Stimulated activated CD8-positive, alpha-beta memory T cell treated with anti-CD3 and anti-CD28 coated beads, Interleukin-2, amount 100 ng/mL, for 1 hour (primary cell): ENCODE measurements at places on chromosomes 4 and X.

- no peak for DNase-seq
These were observed 206.7 kb upstream of the LEF1 start for GRCh38 chr4:108375434-108375833.

- no peak for DNase-seq
These were observed 40.3 kb downstream of the PDGFC start for GRCh38 chr4:156931267-156931666.

DNA sequence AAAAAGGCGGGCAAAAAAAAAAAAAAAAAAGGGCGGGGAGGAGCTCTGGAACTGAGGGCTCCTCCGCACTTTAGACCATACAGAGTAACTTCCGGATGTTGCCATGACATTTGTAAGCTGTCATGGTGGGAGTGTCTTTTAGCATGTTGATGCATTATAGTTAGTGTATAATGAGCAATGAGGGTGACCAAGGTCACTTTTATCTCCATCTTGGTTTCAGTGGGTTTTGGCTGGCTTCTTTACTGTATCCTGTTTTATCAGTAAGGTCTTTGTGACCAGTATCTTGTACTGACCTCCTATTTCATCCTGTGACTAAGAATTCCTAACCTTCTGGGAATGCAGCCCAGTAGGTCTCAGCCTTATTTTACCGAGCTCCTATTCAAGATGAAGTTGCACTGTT is 193.4 kb downstream of the UGT8 start:
- DNase-seq, result no peak

GRCh38 chrX:110066488-110067225 is 63.7 kb downstream of the TMEM164 start:
- no peak for DNase-seq

- DNase-seq, result no peak
These were observed 41.5 kb downstream of the CLCN4 start for GRCh38 chrX:10198254-10198653.

- DNase-seq, result no peak
These were observed 2.5 kb upstream of the UBE2D3 start for GRCh38 chr4:102829803-102830202.

DNA sequence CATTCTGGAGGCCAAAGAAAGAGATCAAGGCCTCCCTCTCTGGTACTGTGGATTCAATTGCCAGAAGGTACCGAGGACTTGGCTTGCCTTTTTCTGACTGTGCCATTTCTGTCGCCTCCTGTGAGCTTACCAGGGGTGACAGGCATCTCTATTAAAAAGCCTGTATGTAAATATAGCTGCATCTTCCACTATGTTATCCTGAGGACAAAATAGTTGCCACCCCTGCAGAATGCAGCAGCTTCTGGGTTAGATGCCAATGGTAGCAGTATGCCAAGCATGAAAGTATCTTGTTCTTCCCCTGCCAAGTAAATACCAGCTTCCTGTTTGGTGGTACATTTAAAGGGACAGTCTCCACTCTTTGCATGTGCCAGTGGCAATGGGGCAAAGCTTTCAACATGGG is 10.7 kb downstream of the TRPC5OS start:
- DNase-seq, result no peak

GRCh38 chr4:156971676-156972378 is at the start of gene PDGFC:
PDGFC (minus strand) TSS chr4:156971799; CDS start chr4:156970903, 896 bp downstream.
- DNase-seq, result no peak

DNA sequence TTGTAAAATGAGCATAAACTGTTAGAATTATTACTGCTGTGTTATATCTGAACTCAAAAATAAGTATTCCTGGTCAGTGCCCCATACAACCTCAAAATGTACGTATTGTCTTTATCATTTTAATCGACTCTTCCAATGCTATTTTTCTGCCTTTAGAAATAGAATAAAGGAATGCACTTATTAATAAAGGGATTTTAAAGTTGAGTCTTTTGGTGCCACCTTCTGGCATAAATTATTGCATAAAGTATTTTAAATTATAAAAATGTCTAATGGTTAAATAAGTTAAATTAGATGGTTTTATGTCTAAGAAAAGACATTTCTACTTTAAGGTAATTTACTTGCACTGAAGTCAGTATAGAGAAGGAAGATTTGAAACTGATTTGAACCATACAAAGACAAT is 424.0 kb upstream of the NDST4 start:
- DNase-seq, result no peak

DNA sequence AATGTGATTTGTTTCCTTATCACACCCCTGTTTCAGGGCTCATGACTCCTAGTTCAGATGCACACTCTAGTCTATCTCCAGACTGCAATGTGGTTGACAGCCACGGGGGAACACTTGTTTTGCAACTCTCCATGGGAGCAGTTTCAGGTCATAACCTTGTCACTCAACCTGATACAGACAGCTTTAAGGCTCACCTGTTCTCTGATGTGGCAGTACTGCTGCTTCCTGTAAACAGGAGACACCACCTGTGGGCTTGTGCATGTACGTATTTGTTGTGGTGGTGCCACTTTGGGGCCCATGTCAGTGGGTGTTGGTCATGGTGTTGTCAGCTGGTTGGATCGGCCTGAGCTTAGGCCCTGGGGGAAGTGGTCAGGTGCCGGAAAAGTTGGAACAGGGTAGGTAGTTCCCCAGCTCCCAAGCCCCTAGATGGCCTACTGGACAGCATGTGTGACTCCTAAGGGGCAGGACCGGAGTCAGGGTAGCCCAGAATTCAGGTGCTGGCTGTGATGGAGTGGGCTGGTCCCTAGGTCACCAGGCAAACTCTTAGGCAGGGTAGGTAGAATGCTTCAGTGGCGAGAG is 46.2 kb downstream of the FAM9B start:
- no peak for DNase-seq

GRCh38 chrX:49309401-49309981 is 6.0 kb downstream of the GAGE10 start:
- no peak for DNase-seq

GRCh38 chr4:44425614-44426208 is 22.9 kb downstream of the KCTD8 start:
- DNase-seq, result no peak

DNA sequence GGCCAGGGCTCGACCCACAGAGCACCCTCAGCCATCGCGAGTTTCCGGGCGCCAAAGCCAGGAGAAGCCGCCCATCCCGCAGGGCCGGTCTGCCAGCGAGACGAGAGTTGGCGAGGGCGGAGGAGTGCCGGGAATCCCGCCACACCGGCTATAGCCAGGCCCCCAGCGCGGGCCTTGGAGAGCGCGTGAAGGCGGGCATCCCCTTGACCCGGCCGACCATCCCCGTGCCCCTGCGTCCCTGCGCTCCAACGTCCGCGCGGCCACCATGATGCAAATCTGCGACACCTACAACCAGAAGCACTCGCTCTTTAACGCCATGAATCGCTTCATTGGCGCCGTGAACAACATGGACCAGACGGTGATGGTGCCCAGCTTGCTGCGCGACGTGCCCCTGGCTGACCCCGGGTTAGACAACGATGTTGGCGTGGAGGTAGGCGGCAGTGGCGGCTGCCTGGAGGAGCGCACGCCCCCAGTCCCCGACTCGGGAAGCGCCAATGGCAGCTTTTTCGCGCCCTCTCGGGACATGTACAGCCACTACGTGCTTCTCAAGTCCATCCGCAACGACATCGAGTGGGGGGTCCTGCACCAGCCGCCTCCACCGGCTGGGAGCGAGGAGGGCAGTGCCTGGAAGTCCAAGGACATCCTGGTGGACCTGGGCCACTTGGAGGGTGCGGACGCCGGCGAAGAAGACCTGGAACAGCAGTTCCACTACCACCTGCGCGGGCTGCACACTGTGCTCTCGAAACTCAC is 3.6 kb downstream of the MID1IP1 start:
- DNase-seq, result no peak

DNA sequence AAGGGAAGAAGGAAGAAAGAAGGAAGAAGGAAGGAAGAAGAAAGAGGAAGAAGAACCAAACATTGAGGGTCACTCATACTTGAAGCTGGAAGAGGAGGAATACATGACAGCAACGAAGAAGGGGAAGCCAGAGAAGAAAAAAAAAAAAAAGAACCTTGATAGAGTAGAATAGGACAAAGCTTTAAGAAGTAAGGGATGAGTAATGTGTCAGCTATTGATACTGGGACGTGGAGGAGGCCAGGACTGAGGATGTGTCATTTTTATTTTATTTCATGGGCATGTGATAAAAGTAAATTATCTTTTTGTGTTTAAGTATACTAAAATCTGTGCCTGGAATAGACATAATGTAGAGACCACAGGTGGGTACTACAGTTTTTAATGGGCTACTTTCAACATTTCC is 6.4 kb downstream of the EDA2R start:
- no peak for DNase-seq

GRCh38 chr4:189463734-189464133 is 476.9 kb upstream of the FRG1 start:
- no peak for DNase-seq

DNA sequence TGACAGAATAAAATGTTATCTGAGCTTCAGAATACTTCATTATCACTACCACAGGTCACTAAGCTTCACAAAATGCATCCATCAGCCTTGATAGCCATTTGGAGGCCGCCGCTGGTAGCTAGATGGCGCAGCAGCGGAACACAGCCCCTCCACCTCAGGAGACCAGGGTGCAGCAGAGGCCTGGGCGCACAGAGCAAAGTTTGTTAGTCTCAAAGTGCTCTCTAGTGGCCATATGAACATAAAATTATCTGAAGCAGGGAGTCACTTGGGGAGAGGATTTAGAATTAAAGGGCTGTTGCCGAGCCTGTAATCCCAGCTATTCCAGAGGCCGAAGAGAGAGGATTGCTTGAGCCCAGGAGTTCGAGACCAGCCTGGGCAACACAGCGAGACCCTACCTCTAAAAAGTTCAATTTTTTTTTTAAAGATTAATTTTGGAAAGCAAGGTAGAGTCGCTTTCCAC is 8.1 kb upstream of the DCTD start:
- DNase-seq, result peak; percentile 34

- DNase-seq, result no peak
These were observed 71.5 kb downstream of the ACOX3 start for GRCh38 chr4:8368998-8369397.

DNA sequence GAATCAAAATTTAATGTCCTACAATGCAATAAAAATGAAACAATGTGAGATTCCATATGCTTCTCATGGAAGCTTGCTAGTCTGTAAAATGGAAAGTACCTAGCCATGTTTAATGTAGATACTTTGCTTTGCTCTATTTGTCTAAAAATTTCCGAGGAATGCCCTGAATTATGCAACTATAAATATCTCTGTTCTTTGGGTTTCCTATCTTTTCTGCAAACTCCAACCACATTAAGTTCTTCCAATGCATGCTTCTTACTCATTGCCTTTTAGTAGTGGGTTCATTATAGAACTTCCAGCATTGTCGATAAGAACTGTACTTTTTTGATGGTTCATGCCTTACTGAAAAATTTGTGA is 178.3 kb downstream of the RASL11B start:
- no peak for DNase-seq

- no peak for DNase-seq
These were observed 668 bp upstream of the PTCHD1 start for GRCh38 chrX:23333842-23334520.

DNA sequence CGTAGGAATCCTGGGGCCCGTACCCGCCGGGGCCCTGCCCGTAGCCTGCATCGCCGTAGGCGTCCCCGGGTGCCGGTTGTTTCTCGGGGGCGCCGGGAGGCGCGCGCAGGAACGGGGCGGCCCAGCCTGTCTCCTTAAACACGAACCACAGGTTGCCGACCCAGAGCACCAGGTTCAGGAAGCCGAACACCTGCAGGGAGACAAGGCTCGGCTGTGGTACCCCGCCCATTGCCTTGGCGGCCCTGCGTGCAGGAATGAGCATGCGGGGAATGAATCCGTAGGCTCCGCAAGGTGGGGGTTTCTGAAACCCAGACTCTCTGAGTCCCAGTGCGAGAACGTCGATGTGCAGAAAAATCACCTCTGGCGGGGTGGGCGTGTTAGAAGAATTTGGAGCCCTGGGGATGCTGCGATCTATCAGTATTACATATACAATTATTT is 5.4 kb upstream of the PRICKLE3 start:
- no peak for DNase-seq

DNA sequence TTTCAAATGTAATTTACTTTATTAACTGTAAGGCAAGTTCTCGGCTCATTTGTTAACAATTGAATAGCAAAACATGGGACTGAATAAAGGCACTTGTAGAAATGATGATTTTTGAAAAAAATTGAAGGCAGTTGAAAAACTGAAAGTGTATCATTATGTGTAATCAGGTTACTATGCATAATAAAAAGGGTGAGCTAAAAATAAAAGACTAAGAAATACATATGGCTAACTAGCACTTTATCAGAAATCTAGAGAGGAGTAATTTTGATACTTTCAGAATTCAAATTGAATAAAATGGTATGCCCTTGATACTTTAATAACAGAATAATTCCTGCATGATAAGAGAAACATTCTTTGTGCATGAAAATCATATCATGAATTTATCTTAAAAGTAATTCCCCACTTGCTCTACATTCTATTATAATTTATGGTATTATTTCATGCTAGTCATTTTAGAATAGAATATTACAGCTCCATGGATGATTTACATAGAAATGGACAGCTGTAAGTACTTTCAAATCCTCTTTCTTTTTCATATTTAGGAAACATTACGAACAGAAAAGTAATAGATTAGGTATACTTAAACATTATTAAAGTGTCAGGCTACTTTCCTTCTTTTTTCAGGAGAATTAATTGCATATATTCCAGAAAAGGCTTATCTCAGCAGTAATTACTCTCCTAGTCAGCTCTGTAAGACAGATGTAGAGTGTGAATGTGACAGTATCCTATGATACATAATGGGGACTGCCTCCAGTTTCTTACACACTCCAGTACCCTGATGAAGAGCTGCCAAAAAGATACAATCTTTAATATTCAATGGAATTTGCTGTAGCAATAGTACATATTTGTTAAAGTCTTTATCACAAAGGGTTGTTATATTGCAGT is 697.3 kb downstream of the CCSER1 start:
- no peak for DNase-seq

GRCh38 chr4:190014771-190015537 is 12.1 kb downstream of the FRG2 start:
- no peak for DNase-seq

- DNase-seq, result no peak
These were observed 100.2 kb upstream of the USP38 start for GRCh38 chr4:143084566-143084965.

GRCh38 chr4:181365671-181366070 is 877.5 kb upstream of the TENM3 start:
- no peak for DNase-seq

DNA sequence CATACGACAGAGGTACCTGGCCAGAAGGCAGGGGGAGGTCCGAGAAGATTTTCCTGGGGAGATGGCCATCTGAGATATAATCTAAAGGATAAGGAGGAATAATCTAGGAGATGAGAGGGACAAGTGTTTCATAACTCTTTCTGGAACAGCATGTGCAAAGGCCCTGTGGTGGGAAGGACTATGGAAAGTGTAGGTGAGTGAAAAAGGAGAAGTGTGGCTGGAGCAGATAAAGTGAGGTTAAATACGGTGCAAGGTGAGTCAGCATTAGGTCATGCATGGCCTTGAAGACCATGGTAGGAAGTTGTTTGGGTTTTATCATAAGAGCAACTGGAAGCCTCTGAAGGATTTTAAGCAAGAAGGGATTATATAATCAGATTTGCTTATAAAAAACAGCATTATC is 34.6 kb upstream of the MTM1 start:
- DNase-seq, result no peak
